ENCODE measurements at places on chromosomes 5 and 9.

GRCh38 chr9:135592625-135593024 lies 31.1 kb downstream of the PAEP start:
- no peak for DNase-seq

GRCh38 chr5:136192015-136192525 lies 892 bp downstream of the SMIM32 start:
- DNase-seq, result no peak

GRCh38 chr9:4308482-4308881 lies 8.6 kb upstream of the GLIS3 start:
- no peak for DNase-seq

- DNase-seq, result no peak
Measured at GRCh38 chr5:72508241-72509170, 1.3 kb upstream of the ZNF366 start.

- DNase-seq, result no peak
Measured at GRCh38 chr9:77099388-77099787, 77.9 kb upstream of the VPS13A start.

DNA sequence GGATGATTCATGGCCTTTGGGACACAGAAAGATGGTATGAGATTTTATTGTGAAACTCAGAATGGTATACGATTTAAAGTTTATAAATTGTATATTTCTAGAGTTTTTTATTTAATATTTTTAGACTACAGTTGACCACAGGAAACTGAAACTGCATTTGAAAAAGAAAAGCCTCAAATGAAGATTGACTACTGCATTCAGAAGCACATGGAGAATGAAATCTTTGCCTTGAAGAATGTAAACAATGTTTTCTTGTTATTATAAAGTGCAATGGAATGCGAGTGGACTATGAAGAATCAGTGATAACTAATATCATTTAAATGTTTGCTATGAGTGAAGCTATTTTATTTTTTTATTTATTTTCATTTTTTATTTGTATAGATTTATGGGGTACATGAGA lies 169.1 kb upstream of the CDH18 start:
- DNase-seq, result no peak

GRCh38 chr9:120532891-120533290 lies 47.1 kb downstream of the CDK5RAP2 start:
- DNase-seq, result no peak

DNA sequence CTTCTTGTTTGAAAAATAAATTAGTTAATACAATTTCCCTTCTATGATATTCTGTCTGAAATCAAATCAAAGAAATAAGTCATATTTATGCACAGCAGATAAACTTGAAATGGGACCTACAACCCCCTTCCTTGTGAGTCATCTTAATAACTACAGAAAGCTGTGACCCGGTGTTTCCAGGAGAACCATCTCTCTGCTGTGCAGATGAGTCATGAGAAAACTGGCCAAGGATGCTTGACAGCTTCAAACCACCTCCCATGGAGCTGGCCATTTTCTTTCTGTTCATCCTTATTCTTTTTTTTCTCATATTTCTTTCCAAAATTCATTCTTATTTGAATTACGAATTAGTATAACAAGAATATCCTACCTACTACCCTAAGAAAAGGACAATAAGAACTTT lies 43.4 kb upstream of the NR4A3 start:
- DNase-seq, result no peak

DNA sequence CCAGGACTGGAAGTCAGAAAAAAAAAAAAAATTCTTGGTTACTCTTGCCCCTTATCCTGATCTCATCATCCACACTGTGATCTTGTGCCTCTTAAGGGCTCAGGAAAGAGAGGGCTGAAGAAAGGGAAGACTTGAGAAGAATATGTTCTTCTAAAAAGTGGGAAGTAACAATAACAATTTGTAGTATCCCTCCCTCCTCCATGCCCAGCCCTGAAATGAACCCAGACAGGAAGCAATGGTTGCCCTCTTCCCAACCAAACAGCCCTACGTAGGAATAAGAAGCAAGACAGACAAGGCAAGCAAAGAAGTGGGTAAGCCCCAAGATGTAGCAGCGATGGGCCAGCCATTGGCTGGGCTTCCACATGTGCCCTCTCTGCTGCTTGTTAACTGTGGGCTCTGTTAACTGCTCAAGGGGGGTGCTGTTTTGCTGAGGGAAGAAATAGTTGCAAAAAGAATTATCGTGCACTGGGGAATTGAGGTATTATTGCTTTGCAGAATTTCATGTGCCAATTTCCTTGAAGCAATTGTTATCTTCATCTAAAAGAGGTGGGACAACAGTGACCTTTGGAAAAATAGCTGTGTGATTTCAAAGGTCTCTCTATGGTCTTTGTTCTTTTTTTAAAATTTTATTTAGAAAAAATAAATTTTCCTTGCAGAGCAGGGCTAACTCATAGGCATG lies 146.6 kb upstream of the PCA3 start:
- no peak for DNase-seq

DNA sequence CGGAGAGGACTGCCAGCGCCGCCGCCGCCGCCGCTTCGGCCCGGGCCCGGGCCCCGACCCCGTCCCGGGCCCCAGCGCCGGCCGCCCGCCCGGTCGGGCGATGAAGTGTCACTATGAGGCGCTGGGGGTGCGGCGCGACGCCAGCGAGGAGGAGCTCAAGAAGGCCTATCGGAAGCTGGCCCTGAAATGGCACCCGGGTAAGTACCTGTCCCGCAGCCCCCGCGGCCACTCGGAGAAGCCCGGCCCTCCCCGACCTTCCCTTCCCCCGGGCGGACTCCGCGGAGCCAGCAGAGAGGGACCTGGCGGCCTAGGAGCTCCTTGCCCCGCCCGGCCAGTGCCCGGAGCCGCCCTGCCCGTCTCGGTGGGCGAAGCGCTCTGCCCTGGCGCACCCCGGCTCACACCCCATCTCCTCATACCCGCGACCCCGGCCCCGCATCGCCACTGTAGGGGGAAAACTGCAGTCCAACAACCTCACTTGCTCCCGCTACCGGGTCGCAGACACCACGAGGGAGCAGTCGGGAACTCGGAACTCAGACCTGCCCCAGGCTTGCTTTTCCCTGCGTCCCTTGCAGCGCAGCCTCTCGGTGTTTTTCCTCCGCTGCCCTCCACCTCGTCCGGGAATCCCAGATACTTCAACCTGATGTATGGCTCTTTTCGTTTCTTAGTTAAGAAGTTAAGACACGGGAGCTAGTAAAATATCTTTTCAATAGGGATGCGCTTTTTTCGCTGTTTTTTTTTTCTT lies 532 bp downstream of the DNAJC21 start:
- peak; percentile 75 for DNase-seq

DNA sequence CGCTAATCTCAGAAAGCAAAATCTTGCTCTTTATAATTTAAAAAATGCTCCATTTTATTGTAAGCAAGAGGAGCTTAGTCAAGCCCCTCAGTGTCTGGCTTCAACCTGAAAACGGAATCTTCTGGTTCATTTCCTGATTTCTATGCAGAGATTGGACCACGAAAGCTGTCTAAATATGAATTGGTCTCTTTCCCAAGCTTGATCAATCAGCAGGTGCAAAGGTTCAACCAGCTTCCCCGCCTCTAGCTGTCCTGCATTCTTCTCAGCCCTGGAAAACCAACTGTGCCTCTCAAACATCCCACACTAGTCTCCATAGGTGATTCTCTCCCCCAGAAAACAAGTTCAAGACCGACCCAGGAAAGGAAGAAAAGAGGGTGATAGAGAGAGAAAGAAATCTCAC lies 34.5 kb downstream of the FNBP1 start:
- DNase-seq, result no peak

GRCh38 chr9:35841645-35841900 lies 12.5 kb downstream of the TMEM8B start:
- no peak for DNase-seq

- DNase-seq, result no peak
Measured at GRCh38 chr9:79040671-79041070, 531.1 kb upstream of the TLE4 start.

DNA sequence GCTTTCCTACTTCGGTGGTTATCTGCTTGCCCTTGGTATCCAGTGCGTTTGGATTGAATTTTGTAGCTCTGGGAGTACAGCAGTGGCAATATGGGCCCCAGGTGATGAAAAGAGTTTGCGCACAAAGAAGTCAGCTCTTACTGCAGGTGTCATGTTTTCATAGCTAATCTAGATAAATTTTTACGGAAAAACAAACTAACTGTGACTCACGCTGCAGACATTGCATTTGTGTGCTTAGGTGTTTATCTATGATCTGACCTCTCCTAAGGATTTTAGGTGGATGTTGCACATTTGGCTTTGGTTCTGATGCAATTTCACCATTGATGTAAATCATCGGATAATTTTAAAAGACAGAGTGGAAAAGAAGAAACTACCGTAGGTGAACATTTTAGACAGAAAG lies 92.1 kb downstream of the VCAN start:
- DNase-seq, result no peak

- DNase-seq, result no peak
Measured at GRCh38 chr5:93417490-93417889, 163.5 kb downstream of the NR2F1-AS1 start.

- DNase-seq, result no peak
Measured at GRCh38 chr5:145980718-145981117, 44.3 kb downstream of the SH3RF2 start.

- peak; percentile 3 for DNase-seq
Measured at GRCh38 chr9:125889476-125890419, 142.6 kb downstream of the PBX3 start.

All from activated effector memory CD4-positive, alpha-beta T cell treated with Interleukin-2 at 50 U/mL for 16 hours (primary cell).